ENCODE measurements at places on chromosomes 16 and 17.

DNA sequence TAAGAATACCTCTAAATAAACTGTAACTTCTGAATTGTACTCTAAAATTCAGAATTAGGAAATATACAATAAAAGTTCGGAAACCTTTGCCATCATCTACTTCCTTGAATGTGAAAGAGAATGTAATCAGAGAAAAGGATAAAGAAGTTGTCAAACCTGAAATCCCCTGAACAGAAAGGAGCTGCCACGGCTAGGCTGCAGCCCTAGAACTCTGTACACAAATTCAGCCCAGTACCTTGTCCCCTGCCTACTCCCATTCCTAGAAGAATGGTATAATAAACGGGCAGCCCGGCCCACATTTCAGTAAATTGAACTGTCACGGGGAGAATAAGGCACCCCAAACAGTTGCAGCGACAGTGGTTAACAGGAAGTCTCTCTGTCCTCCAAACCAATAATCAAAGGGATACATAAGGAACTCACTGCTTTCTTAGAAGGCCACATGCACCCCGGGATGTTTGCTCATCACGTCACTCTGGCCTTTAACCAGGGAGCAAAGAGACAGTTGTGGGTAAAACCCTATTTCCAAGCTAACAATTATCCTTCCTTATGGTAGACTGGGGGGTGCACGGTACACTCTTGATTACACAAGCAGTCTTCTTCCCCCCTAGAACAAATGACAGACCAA is 24.3 kb upstream of the RFFL start:
- H3K27ac ChIP-seq: no peak overlapping the region
- peak overlapping the region; percentile 90 for H3K4me3 ChIP-seq
- H3K27me3 ChIP-seq: no peaks in the 10 kb centered on the region
- no peaks in the 10 kb centered on the region for H3K4me1 ChIP-seq
- DNase-seq: no peak

DNA sequence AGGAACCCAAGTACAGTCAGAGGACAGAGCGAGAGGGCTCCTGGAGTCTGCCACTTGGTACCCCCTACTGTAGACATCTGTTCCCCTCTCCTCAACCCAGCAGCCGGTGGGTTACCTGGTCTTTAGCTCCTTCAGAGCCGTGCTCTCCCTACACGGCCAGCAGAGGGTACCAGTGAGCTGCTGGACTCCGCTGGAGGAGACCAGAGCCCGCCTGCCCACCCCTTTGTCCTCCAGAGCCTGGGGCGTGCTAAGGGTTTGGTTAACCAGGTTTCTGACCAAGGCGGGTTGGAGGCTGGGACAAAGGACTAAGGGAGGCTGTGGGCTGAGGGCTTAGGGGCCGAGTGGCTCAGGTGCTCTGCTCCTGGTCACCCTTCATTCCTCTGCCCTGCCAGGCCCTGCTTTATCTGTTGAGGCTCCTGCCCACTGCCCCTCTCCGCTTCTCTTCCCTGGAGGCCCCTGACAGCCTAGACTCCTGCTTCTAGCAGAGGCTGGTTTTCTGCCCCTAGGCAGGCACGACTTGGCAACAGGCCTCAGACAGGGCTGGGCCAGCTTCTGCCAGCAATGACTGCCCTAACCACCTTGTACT is 2.7 kb upstream of the HSD11B2 start:
- no peak overlapping the region for H3K4me3 ChIP-seq
- no peak overlapping the region for H3K27ac ChIP-seq
- peak; percentile 79 for DNase-seq

DNA sequence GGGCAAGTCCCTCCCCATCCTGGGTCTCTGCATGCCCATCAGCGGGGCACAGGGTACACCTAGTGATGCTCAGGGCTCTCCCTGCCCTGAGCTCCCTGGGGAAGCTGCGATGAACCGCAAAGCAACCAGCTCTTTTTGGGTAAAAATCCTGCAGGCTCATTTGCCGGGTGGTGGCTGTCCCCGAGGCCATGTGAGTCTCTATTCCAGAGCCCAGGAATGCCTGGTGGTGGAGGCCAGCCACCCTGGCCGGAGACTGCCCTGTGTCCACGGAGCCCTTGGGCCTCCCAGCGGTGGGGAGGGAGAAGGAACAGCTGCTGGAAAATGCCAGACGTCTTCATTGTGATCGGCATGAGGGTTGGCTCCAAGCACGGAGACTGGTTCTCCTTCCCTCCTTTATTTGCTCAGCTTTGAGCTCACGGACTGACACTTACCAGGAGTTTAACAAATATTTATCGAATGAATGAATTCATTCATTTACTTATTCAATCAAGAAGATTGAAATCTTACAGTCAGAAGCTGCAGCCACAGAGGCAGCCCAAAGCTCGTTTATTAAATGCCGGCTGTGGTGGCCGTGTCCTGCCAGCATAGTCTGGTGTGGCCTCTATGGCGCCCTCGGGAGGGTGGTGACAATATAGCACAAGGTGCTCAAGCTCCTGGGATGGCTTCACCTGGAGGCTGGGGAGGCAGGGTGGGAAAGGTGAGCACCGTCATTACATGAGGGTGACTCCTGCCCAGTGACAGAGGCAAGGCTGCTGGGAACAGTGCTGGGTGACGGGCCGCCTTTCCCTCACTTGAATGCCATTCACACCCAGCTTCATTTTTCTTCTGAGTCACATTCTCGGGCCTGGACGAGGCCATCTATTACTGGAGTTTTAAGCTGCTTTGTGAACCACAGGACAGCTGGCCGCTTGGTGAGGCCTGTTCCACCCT is 31.1 kb upstream of the JPH3 start:
- H3K4me1 ChIP-seq: no peaks in the 10 kb centered on the region
- no peaks in the 10 kb centered on the region for H3K27me3 ChIP-seq
- H3K36me3 ChIP-seq: no peaks in the 10 kb centered on the region
- no peak overlapping the region for H3K4me3 ChIP-seq
- peak overlapping the region; percentile 86 for H3K27ac ChIP-seq

DNA sequence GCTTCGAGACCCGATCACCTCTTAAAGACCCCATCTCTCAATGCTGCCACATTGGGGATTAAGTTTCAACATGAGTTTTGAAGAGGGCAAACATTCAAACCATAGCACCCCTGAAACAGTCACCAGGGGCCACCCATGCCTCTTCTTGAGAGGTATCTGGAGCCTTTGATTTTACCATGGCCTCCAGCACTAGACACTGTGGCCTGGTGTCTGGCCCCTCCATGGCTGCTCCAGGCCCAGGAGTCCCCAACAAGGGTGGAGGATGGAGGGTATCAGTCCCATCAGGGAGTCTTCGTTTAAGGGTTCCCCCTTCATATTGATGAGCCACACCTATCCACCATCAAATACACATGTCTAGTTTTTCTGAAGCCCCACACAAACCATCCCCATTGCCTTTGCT is 66.5 kb upstream of the CDH5 start:
- DNase-seq: no peak
- no peak overlapping the region for H3K4me3 ChIP-seq
- no peaks in the 10 kb centered on the region for H3K36me3 ChIP-seq

DNA sequence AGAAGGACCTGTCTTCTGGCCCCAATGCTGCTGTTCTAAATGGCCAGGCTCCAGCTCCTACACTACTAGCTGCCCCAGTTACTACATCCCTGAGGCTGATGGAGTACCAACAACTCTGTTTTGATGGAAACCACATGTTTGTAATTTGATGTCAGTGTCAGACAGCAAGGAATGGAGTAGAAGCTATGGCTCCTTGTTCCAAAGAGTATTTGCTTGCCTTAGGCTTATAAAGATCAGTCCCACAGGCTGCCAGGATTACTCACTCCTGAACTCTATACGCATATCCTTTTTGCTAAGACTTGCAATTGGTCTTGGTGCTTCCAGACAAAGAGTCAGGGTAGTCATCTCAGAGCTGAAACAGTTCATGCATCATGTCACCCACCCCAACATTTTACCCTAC is 139.6 kb downstream of the HS3ST3A1 start:
- H3K4me1 ChIP-seq: no peaks in the 10 kb centered on the region
- H3K36me3 ChIP-seq: no peaks in the 10 kb centered on the region
- no peak overlapping the region for H3K27ac ChIP-seq
- DNase-seq: no peak

DNA sequence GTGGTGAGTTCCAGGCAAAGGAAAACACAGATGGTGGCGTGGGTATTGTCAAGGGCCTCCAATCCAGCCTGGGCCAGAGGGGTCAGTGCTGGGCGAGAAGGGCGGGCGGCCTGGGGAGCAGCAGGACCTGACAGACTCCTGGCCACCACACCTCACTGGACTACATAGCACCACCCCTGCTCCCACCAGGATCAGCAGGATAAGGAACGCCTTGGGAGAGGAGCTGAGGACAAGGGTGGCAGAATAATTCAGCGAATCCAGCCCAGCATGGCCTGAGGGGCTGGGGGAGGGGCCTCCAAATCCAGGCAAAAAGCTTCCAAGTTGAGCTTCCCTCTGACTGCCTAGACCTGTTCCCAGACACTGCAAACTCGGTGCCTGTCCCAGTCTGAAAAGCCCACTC is 6.5 kb downstream of the DLX4 start:
- H3K4me3 ChIP-seq: no peak overlapping the region
- no peaks in the 10 kb centered on the region for H3K36me3 ChIP-seq
- no peak overlapping the region for H3K27ac ChIP-seq

DNA sequence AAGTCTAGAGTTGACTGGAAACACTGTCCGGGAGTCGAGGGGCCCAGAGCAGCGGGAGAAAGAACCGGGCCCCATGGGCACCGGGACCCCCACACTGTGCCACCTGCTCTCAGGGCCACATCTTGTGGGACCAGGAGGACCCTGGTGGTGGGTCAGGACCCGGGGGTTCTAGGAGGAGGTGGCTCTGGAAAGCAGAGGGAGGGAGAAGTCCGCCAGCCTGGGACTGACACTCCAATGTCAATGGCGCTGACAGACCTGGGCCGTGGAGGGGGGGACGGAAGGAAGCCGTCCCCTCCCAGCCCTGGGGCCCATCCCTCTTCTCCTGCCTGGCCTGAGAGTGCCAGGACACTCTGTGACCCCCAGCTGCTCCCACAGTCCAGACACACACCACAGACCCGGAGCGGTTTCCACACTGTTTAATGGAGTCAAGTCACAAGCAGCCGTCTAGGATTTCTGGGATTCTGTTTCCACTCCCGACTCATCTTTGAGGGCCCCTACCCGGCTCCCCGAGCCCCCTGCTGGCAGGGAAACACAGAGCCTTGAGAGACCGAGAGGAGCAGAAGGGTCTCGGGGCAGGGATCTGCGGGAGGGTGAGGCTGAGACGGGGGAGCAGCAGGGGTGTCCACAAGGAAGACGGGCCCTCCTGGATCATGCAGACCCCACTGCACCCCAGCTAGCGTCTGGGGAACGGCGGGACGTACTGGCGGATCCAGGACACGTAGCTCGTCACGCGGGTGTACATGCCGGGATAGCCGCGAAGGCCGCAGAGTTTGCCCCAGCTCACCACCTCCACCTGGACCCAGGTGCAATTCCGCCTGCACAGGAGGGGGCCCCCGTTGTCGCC is 23.5 kb upstream of the UBE2I start:
- H3K36me3 ChIP-seq: no peaks in the 10 kb centered on the region
- no peak overlapping the region for H3K27ac ChIP-seq

DNA sequence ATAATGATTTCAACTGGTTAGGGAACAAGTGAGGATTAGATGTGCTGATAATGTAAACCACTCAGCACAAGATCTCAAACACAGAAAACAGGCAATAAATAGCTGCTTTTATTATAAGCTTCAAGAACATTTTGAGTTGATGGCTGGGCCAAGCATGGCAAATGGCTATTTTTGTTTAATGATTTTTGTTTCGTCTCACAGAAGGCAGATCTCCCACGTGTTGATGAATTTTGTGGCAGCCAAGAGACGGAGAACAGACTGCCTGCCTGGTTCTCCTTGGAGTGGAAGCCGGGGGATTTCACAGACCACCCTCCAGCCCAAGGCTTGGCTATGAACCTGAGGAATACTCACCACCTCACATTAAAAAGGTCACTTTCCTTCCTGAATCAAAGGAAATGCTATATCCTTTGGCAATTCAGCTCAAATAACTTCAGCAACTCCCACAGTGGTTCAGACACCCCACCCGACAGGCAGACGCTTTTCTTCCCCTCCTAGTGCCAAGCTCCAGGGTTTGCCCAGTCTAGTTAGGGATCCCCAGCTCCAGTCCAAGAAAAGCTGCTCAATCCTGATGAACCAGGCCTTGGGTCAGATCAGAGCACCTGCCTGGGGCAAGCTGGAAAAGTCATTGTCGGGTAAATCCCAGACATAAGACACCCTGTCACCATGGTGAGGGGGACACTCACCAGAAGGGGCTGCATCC is 593.5 kb downstream of the TOX3 start:
- no peaks in the 10 kb centered on the region for H3K4me1 ChIP-seq
- H3K27me3 ChIP-seq: no peaks in the 10 kb centered on the region
- no peaks in the 10 kb centered on the region for H3K36me3 ChIP-seq
- DNase-seq: no peak
- no peak overlapping the region for H3K27ac ChIP-seq

DNA sequence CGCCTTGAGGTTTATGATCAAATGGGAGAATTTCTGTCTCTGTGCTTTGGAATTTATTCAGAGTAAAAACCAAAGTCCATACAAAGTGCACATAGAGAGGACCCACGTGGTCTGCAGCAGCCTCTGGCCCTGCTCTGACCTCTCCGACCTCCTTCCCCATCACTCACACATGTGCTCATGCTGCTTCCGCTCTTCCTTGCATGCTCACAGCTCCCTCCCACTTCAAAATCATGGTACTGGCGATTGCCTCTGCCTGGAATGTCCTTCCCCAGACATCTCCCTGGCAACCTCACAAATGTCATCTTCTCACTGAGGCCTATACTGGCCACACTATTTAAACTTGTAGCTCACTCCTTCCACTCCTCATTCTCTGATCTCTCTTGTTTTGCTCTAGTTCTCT is 418.0 kb downstream of the CA10 start:
- H3K27ac ChIP-seq: no peak overlapping the region
- no peak for DNase-seq
- no peaks in the 10 kb centered on the region for H3K27me3 ChIP-seq
- no peaks in the 10 kb centered on the region for H3K4me1 ChIP-seq

DNA sequence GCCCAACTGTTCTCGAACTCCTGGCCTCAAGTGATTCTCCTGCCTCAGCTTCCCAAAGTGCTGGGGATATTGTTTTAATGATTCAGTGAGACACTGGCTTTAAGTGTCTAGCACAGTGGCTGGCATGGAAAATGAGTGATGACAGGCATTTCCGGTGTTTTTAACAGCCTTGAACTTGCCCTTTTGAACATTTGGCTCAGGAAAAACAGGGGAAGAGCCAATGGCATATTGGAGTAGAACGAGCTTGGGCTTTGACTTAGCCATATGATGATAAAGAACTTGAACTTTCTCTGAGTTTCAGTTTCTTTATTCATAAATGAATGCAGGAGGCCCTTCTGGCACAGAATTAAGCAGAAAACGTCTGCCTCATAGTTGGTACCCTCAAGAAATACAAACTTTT is 145.0 kb upstream of the HS3ST4 start:
- H3K36me3 ChIP-seq: no peaks in the 10 kb centered on the region
- H3K27ac ChIP-seq: no peak overlapping the region
- no peak for DNase-seq
- no peaks in the 10 kb centered on the region for H3K4me1 ChIP-seq

DNA sequence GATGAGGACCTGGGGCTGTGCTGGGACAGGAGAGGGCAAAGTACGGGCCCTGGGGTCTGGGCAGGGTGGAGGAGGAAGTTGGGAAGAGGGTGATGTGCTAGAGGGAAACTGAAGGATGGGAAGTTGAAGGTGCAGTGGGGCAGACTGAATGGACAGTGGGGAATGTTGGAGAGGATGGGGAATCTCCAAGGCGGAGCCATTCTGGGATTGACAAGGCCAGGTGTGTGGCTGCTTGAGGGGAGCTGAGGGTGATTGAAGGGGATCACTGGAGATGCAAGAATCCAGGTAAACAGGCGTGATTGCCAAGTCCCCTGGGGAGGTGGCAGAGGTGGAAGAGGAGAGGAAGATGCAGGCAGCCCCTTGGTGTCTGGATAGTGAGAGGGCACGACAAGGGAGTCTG is 8.5 kb upstream of the HSD3B7 start:
- no peaks in the 10 kb centered on the region for H3K27me3 ChIP-seq
- no peaks in the 10 kb centered on the region for H3K4me1 ChIP-seq
- H3K36me3 ChIP-seq: peaks cover 7% of the 10 kb centered on the region
- no peak overlapping the region for H3K4me3 ChIP-seq
- no peak overlapping the region for H3K27ac ChIP-seq
- no peak for DNase-seq
